CD4-positive, alpha-beta T cell treated with Interleukin-2 at 100 ng/mL for 4 hours (primary cell): ENCODE measurements at places on chromosomes 7 and 10.

DNA sequence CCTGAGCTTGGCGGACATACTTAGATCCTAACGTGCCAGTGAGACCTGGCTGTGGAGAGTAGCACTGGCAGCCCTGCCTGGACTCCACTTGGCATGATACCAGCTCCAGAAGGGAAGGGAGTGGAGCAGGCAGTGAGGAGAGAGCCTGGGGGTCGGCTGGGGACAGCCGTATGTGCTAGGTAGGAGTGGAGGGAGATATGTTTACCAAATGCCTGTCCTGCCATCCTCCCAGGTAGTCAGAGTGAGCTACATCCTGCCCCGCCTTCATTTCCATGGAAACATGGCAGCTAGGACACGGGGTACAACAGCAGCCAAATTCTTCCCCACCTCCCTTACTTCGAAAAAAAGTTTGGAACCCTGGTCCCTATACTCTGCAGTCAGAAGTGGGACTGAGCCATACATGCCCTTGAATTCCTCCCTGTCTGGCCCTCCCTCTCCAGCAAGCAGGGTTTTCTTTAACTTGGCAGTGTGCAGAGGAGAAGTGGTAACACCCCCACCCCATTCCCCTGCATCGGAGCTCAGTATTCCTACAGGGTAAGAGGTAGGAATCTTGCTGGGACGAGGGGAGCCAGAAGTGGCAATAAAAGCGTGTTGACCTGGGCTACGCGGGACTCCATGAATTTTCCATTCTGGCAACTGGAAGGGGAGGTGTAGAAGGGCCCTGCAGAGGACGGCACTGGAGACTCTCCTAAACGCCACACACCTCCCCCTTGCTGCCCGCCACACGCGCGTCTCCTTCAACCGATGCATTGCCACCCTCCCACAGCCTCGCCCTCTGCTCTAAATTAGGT lies 20.0 kb upstream of the SMO start:
- DNase-seq, result no peak

- DNase-seq, result no peak
Measured at GRCh38 chr10:47406870-47407691, 23.0 kb upstream of the ZNF488 start.

DNA sequence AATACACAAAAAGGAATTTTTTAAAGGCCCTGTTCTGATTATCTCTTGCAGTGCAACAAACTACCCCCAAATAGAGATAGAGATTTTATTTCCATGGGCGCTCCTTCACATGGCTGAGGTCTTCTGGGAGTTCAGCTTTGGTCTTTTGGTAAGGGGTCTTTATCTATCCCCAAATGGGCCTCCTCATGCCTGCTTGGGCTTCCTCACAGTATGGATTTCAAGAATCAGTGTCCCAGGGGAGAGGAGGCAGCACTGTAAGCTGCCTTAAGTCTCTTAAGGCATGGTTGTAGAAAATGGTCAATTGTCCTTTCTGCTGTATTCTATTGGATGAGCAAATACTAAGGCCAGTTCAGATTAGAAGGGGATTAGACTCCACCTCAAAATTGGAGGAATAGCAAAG lies 966.2 kb downstream of the TYW1 start:
- DNase-seq, result no peak

- DNase-seq, result no peak
Measured at GRCh38 chr10:102804382-102805055, 32.7 kb downstream of the CYP17A1 start.

- no peak for DNase-seq
Measured at GRCh38 chr10:114458955-114459354, 54.7 kb upstream of the AFAP1L2 start.

GRCh38 chr7:73964786-73965185 lies 63.2 kb upstream of the ELN start:
- no peak for DNase-seq

GRCh38 chr10:16386855-16387254 lies 50.0 kb upstream of the PTER start:
- no peak for DNase-seq

DNA sequence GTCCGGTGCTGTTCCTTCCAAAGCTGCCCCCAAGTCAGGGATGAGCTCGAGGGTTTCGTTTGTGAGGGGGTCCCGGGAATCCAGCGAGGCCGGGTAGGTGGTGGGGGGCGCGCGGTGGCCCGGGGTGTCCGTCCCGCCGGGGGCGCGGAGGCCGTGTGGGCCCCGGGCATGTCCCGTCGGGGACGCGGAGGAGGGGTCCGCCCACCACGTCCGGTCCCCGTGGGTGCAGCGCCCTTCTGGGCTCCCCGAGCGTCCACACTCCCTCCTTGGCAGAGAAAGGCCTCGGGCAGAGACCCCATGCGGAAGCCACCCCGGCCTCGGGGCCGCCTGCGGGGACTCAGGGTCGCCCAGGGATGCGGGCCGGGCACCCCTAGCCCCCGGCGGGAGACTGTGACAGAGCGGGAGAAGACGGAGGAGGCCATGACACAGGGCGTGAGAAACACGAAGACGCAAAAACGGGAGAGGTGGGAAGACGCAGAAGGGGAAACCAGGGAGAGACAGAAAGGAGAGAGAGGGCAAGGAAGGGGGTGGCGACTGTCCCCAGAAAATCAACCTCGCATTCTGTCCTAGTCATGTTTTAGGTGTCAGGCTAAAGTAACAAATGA lies 640 bp upstream of the ZNF425 start:
- DNase-seq, result peak; percentile 49

DNA sequence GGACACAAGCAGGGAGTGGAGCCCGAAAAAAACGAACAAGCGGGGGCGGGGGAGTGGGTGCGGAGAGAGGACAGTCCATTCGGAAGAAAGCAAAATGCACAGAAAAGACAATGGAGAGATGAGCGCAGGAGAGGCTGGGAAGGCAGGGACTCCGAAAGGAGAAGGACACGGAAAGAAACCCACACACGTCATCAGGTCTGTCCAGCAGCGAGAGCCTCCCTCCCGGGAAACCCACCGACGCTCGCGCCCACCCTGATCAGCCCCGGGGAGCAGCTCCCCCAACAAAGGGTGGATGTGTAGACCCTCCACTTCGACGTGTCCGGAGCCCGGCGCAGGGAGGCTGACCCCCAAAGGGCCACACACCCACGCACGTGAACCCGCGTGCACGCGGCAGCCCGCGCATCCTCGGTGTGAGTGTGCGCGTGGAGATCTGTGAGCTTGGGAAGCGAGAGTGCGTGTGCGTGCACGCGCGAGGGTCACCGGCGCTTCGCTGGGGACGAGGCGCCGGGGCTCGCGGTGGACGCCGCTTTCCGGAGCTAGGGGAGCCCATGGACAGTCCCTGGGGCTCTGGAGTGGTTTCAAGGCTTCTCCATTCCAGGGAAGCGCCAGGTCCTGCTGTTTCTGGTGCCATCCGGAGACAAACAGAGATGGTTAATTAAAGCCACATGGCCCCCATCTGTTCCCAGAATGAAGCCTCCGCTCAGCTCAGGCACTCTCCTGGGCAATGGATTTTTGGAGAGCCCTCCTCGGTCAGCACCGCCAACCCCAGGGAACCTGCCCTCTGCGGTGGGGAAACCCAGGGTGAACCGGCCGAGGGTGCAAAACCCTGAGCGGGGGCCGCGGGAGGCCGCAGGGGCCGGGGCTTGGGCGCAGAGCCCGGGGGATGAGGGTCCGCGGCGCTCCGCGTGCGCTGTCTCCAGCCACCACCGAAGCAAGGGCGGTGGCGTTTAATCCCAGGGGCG lies 916 bp downstream of the LAMB1 start:
- no peak for DNase-seq

- DNase-seq, result no peak
Measured at GRCh38 chr10:95516774-95517373, 44.3 kb downstream of the SORBS1 start.

DNA sequence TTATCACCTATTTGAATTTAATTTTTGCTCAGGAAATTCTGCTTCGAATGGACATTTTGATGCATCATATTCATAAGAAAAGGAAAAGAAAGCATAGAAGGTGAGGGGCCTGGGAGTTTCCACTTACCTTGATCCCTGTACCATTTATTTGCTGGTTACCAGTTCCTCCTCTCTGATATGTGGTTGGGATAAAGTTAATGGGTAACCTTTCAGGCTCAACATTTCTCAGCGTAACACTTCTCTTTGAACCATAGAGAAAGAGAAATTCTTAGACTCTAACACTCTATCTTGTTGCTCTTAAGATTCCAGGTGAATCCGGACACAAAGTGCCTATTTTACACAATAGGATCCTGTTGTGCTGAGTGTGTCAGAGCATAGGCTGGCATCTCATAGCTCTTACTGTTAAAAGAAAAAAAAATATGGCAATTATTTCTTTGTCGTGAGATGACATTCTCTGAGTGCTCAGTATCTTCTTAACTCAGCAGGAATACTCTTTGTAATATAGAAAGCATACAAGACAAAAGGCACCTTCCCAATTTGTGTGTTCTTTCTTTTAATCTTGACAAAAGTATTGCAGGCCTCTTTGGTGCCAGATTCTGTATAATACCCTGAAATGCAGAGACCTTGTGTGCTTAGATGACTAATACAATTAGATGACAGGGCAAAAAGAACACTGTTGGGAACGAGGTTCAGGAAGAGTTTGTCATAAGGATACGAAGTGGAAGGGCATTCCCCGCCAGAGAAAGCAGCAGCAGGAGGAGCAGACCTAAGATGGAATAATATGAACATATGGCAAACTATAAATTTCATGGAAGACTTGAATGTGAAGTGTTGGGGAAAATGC lies 689.6 kb downstream of the NRG3 start:
- DNase-seq, result no peak

DNA sequence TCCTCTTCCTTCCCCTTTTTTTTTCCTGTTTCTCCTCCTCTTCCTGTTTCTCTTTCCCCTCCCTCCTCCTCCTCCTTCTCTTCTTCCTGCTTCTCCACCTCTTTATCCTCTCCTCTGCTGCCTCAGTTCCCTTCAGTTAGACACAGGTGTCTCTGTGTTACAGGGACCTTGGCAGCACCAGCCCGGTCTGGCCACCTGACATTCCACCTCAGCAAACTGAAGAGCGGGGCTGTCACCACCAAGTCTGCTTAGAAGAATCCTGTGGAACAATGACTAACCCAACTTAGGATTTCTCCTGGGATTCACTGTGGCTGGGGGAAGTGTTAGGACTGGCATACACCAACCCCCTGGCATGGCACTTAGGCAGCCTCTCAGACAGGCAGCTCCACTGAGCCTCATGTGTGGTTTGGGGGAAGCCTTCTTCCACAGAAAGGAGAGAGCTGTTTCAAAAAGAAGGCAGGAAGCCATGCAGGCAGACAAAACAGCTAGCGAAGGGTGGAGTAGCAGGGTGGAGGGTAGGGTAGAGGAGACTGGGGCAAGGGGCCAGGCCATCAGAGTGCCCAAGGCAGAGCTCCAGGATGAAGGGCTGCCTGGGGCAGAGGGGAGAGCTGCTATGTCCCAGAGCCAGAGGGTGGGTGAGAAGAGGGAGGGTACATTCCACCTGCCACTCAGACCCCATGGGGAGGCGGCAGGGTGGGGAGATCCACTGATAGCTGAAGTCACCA lies 13.2 kb upstream of the GDF10 start:
- no peak for DNase-seq

DNA sequence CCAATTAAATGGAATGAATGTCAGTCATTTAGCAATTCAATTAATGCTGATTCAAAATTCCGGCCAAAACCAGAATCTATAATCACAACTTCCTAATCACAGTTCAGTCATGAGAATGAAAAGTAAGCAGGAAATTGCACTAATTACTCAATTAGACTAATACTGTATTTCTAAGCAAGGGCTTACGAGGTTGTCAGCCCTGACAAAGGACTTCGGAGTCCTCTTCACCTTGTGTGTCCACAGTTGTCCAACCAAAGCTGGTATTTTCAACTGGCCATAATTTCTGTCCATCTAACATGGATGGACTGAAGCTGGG lies 17.4 kb downstream of the CPA1 start:
- DNase-seq, result no peak

DNA sequence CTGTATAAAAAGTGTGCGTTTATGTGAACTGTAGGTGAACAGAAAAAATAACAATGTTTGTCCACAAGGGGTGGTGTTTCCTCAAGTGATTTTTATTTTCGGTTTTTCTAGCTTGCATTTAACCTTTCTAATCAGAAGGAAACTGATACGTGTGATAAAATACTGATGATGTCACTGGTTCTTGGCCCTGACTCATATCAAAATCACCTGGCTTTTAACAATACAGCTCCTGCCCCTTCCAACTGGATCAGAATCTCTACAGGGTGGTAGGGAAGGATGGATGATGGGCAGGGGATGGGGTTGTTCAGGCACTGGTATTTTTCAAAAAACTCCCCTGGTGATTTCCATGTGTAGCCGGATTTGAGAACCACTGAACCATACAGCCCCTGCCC lies 10.9 kb downstream of the NPFFR1 start:
- peak; percentile 54 for DNase-seq

- DNase-seq, result no peak
Measured at GRCh38 chr7:46202379-46202778, 281.3 kb upstream of the IGFBP3 start.

DNA sequence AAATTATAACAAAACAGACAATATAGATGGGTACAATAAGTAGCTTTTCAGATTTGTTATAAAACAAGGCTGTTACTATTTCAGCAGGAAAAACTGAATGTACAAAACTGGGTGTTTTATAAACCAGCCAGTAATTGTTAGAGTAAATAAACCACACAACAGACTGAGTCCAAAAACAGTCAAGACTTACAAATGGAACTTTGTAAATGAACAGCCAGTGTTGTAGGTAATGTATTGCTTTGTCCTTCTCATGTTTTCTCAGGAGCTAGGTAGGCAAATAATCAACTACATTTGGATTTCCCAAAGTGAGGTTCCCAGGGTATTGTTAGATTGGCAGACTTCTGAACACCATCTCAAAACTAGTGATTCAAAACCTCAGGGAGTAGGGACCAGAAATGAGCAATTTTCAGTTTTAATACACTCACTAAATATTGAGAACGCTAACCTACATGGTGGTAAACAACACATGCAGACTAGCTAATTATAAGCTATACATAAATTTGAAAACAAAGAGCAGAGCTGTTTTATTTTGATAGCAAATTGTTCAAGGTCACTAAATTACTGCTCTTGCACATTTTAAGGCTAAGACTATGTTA lies 36.2 kb downstream of the HERPUD2 start:
- no peak for DNase-seq

DNA sequence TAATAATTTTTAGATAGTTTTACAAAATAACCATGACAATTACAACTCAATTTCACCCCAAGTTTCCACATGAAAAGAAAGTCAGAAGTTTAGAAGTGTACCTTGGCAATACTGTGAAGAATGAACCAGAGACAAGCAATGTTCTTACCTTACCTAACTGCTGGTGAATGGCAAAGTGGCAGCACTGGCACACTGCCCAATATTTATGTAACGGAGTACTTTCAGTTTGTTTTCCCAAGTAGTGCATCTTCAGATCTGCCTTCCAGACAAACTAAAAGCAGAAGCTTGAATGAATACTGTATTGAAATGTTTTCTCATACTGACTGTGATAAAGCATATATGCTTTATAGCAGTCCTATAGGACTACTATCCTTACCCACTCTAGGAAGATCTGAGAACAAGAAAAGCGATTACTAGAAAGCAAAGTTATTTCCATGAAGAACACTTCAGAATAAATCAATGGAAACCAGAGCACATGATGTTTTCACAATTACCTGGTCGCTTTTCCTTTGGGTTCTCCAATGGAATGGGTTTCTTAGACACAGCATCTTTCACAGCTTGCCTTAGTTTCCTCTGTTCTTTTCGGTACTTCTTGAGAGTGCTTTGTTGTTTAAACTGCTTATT lies 1.5 kb downstream of the NOC3L start:
- DNase-seq, result peak; percentile 37
